Urothelium cell line (cell line): ENCODE measurements at places on chromosomes 6 and 20.

DNA sequence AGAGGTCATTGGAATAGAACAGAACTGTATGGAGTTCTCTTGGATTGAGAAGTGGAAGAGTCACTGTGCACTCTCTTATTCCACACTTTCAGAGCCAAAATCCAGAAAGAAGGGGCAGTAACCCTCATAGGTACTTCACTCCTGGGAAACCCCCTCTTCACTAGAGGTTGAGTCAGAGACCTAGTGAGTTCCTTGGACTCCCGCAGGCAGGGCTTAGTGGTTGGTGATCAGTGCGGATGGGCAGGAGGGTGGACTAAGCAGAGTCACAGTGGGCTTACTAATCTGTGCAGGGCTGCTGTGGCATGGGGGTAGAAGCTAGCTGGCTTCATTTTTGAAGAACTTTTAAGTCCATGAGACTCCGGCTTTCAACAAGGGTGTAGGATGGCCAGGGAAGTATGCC, 95.0 kb upstream of the MLN start:
- no peak for DNase-seq

- DNase-seq = no peak
Measured at GRCh38 chr6:44004136-44004535, 123.1 kb downstream of the MRPL14 start.

GRCh38 chr6:53833155-53833554, 38.4 kb downstream of the LRRC1 start:
- no peak for DNase-seq

DNA sequence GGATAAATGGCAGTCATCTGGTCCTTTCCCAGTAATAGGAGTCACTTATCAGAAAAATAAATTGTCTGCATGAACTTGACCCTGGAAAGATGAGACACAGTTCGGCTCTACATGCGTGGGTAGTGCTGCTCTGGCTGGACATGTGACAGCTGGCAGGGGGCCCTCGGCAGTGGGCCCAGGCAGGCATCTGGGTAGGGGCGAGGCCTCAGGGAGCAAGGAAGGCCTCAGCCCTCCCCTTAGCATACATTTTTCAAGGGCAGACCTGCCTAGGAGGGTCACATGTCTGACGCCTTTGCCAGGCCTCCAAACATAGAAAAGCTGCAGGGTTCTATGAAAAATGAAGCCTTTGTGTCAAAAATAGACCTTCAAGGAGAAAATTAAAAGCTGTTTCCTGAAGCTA, 12.8 kb upstream of the ILRUN start:
- DNase-seq = no peak

- DNase-seq = peak; percentile 26
Measured at GRCh38 chr6:138162111-138162954, 594 bp downstream of the ARFGEF3 start.

- no peak for DNase-seq
Measured at GRCh38 chr6:69487688-69488087, 309.1 kb downstream of the LMBRD1 start.

- peak; percentile 85 for DNase-seq
Measured at GRCh38 chr6:149031859-149032598, 285.2 kb downstream of the UST start.

DNA sequence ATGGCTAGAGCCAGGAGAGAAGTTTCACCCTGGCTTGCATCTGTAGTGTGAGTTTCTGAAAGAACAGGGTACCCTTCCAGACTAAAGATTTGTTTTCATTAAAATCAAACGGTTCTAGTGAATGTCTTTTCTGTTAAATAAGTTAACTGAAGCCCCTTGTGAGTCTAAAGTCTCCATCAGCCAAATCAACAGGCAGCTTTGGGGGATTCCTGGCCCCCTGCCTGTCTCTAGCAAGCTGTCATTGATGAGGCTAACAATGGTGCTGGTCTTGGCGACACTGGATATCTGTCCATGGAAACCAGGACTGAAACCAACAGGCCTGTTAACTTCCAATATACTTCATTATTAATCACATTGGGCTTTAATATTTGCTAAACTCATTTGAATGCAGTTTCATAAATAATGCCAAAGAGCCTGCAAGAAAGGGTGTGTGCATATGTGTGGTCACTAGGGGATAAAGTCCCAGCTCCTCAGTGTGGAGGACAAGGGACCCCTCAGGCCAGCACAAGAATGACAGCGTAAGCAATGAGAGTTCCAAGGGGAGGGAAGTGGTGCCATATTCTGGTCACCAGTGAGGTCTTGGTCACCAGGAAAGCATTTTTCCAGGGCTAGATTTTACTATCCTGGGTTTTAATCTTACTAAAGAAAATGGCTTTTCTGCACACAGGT, 9.1 kb upstream of the RNF182 start:
- DNase-seq = no peak

GRCh38 chr6:90860822-90861601, 274.1 kb upstream of the MAP3K7 start:
- DNase-seq = no peak

- no peak for DNase-seq
Measured at GRCh38 chr20:44218446-44218845, 7.9 kb upstream of the OSER1 start.

DNA sequence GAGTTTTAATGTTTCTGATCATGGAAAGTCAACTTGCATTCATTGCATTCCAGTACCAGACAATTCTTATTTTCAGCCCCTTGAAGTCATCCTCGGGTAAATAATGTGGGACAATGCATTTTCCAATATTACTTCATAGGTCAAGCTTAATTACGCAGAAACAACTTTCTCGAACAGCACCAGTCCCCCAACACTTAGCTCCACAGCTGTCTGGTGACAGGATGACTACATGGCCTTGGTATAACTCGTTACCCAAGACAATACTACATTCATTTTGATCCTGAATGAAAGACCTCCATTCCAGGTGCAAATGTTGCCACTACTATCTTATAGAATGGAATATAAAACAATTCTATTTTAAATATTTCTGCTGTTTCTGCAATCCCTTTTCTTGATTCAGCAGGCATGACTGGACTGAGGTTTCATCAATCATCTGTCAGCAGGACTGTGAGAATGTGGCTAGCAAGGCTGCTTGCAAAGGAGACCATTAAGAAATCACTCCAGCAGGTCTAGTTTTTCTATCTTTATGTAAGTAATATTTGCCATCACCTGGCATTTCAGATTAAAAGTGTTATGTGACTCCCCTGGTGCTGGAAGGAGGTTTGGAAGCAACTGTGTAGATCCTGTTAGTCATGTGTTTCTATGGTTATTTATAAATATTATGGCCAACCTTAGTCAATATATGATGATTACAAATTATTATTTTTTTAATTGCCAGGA, 147.9 kb downstream of the HAO1 start:
- DNase-seq = no peak

DNA sequence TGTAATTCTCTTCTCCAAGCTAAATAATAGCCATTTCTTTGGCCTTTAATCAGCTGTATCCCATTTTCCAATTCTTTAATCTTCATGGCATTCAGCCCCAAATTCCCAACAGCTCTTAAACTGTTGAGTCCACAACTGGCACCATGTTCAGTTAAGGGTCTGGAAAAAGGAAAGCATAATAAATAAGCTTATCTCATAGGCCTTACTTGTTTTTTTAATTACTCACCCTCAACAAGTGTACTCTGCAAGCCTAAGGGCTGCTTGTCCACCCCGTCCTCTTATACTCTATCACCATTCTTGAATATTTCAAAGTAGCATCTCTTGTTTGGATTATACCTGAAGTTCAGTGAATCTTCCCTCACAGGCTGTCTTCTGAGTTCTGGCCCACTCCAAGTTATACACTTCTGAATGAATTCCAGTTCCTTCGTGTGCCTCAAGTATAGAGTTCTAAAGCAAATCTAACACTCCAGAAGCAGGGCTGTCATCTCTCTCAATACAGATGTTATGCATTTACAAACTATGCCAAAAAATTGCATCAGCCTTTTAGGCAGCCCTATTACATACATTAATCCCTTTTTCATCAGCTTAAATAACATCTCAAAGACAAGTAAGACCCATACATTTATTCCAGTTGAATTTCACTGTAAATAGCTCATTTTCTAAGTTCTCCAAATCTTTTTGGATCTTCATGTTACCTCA, 98.7 kb downstream of the COL21A1 start:
- no peak for DNase-seq

DNA sequence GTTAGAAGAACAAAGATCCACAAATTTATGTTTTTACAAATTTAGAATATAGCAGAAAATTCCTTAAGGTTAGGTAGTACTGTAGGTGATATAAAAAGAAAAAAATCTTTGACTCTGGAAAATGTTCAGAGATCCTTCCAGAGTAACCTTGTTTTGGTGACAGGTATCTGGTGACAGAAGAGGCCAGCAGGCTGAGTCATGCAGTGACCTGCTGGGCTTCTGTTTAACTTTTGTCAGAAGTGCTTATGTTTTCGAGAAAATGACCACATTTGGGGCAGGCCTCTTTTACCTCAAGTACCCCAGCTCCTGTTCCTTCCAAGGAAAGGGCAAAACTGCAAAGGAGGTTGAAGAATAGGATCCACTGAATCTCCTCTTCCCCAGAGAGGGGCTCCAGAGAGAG, 10.5 kb upstream of the CLDN20 start:
- DNase-seq = no peak

GRCh38 chr6:125274935-125275334, 26.8 kb downstream of the HDDC2 start:
- DNase-seq = no peak

GRCh38 chr6:27053738-27054137, 193.8 kb upstream of the PRSS16 start:
- no peak for DNase-seq

GRCh38 chr6:169251822-169252504, 1.7 kb downstream of the THBS2 start:
- no peak for DNase-seq

GRCh38 chr6:144411531-144412165, 126.5 kb downstream of the UTRN start:
- DNase-seq = no peak

- DNase-seq = no peak
Measured at GRCh38 chr6:136604328-136604825, 54.2 kb upstream of the MAP7 start.

- no peak for DNase-seq
Measured at GRCh38 chr6:56374841-56375369, 127.5 kb upstream of the COL21A1 start.
